ENCODE measurements at places on chromosomes 12 and 14.

DNA sequence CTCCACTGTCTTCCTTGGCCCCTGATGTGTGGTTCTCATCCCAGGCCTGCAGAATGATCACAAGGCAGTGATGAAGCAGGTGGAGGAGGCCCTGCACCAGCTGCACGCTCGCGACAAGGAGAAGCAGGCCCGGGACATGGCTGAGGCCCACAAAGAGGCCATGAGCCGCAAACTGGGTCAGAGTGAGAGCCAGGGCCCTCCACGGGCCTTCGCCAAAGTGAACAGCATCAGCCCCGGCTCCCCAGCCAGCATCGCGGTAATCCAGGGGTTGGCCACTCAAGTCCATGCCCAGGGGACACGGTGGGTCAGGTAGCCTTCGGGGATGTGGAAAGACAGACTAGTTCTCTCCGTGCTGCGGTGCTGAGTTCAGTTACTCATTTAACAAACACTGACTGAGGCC lies 11.0 kb downstream of the PSMD9 start:
- no peak for DNase-seq

- no peak for DNase-seq
Measured at GRCh38 chr12:76337583-76337982, 10.6 kb downstream of the BBS10 start.

DNA sequence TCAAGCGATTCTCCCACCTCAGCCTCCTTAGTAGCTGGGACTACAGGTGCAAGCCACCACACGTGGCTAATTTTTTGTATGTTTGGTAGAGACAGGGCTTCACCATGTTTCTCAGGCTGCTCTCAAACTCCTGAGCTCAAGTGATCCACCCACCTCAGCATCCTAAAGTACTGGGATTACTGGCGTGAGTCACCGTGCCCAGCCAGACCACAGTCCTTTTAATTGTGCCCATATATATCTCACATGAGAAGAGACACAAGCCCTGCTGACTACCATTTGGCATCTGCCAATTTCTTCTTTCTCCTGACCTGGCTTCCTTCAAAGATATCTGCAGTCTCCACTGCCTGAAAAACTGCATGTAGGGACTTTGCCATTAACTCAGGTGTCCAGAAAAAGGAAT lies 142.5 kb downstream of the DPY19L2 start:
- DNase-seq = no peak

GRCh38 chr14:104283197-104284106 lies 145.1 kb downstream of the KIF26A start:
- no peak for DNase-seq

- DNase-seq = no peak
Measured at GRCh38 chr12:26406813-26407212, 211.4 kb downstream of the SSPN start.
